Stimulated activated CD4-positive, alpha-beta T cell treated with anti-CD3 and anti-CD28 coated beads, TNF-alpha, amount 100 ng/mL, for 4 hours (primary cell): ENCODE measurements at places on chromosomes 3 and 15.

- DNase-seq, result no peak
Observed at GRCh38 chr15:50112488-50113186, 6.4 kb downstream of the ATP8B4 start.

- no peak for DNase-seq
Observed at GRCh38 chr3:150602426-150603152, 532 bp upstream of the SELENOT start.

GRCh38 chr3:126287536-126288241 lies 69.5 kb downstream of the KLF15 start:
- DNase-seq, result no peak

- DNase-seq, result no peak
Observed at GRCh38 chr3:118501152-118501551, 533.5 kb downstream of the IGSF11 start.

GRCh38 chr3:159234306-159234705 lies 432.5 kb downstream of the MFSD1 start:
- DNase-seq, result no peak

- DNase-seq, result no peak
Observed at GRCh38 chr3:81516042-81516441, 245.4 kb downstream of the GBE1 start.

- no peak for DNase-seq
Observed at GRCh38 chr15:29554531-29554930, 267.7 kb downstream of the TJP1 start.

- DNase-seq, result no peak
Observed at GRCh38 chr3:39149059-39149455, 4.3 kb downstream of the CSRNP1 start.
